ENCODE measurements at places on chromosomes 3 and 15.

DNA sequence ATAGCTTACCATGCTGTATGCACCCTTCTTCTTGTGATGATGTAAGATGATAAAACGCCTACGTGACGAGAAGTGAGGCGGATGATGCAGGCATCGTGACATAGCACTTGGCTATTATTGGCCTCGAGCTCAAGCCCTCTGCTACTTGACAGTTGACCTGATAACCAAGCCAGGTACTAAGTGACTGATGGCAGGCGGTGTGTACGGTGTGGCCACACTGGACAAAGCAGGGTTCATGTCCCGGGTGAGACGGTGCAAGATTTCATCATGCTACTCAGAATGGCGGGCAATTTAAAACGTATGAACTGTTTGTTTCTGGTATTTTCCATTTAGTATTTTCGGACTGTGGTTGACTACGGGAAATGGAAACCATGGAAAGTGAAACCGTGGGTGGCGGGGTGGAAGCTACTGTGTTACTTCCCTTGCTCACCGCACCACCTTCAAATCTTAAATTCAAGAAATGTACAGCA lies 57.7 kb downstream of the SLC12A8 start:
- no peak for DNase-seq

- DNase-seq = no peak
Measured at GRCh38 chr3:134279466-134279865, 28.8 kb upstream of the RYK start.

- no peak for DNase-seq
Measured at GRCh38 chr3:120436523-120437050, 14.2 kb downstream of the FSTL1 start.

- DNase-seq = no peak
Measured at GRCh38 chr3:167684388-167684993, 30.7 kb upstream of the WDR49 start.

DNA sequence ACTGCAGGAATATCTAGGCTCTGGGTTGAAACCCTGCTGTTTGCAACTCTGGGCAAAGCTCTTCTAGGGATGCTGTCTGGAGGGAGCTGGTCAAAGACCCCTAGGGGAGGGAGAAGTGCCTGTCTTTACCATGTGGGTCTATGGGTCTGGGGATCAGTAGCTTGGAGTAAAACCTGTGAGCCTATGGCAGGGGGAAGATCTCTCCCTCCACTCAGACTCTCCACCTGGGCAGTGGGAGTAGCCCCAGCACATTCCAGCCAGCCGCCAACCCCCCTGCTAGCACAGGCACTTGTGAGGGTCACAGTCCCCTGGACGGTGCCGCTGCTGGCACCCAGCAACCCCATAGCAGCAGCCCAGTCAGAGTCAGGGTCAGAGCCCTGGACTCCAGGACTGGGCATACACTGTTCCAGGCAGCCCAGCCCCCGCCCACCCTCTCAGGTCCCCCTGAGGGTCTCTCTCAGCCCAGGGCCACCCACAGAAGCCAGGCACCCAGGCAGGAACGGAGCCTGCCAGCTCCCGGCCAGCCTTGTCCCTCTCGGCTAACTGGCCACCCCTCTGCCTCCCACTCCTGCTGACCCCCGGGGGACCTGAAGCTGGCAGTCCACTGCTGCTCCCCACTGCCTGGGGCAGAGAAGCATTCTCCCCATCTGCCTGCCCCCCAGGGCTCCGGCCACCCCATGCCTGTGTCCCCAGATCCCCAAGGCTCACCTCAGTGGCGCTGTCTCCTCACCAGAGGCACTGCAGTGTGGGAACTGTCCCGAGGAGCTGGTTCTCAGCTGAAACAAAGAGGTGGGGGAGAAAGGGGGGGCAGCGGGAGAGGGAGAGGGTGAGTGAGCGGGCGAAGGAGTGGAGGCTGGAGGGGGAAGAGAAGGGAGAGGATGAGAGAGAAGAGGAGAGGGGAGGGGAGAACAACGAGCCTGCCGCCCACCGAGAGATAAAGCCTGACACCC lies 10.8 kb downstream of the GLYCTK start:
- no peak for DNase-seq

- no peak for DNase-seq
Measured at GRCh38 chr15:90572893-90573292, 43.2 kb downstream of the CRTC3 start.

GRCh38 chr15:74384881-74385643 lies 17.6 kb upstream of the CYP11A1 start:
- DNase-seq = no peak

GRCh38 chr3:144242747-144243146 lies 271.1 kb downstream of the DIPK2A start:
- DNase-seq = no peak

DNA sequence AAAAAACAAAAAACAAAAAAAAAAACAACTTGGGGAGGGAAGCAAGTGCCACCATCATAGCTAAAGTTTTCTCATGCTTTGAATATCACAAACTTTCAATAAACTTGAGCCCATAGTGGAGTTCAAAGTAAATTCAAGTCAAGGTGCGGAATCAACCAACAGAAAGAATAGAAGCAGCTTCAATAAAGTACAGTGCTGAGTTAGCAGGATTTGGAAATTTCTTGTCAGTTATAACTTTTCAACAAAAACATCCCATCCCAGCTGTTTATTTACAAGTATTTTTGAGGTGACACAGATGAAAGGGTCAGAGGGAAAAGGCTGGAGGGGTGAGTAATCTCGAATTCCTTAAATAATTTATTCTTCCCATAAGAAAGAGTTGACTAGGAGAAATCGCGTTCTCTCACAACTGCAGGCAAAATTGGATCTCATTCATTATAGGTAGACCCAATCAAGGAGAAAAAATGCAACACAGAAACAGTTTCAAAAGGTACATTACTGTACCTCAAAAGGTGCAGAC lies 477.4 kb upstream of the RASGRP1 start:
- DNase-seq = no peak

- no peak for DNase-seq
Measured at GRCh38 chr3:100087198-100087597, 27.1 kb downstream of the FILIP1L start.

GRCh38 chr3:38460377-38461270 lies 6.9 kb downstream of the ACVR2B start:
- DNase-seq = no peak

DNA sequence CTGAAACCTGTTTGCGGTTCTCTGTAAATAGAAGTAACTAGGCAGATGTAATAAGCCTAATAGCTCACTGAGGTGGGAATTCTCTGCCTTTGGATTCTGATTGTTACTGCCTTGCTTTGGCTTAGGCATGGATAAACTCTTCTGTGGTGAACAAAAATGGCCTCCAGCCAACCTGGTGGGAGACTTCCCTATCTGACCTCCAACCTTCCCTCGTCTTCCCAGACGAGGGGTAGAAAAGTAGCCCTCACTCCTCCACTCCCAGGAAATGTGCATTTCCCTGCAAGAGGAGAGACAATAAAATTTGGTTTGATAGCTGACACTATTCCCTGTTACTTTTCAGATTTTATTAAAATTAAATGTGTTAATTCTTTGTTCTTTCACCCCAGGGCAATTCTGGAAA lies 606 bp upstream of the CD96 start:
- no peak for DNase-seq

GRCh38 chr3:123431007-123431657 lies 17.8 kb downstream of the ADCY5 start:
- no peak for DNase-seq

GRCh38 chr3:161489395-161489794 lies 7.2 kb upstream of the OTOL1 start:
- DNase-seq = no peak

- DNase-seq = no peak
Measured at GRCh38 chr15:91444656-91445055, 344.6 kb downstream of the SV2B start.

DNA sequence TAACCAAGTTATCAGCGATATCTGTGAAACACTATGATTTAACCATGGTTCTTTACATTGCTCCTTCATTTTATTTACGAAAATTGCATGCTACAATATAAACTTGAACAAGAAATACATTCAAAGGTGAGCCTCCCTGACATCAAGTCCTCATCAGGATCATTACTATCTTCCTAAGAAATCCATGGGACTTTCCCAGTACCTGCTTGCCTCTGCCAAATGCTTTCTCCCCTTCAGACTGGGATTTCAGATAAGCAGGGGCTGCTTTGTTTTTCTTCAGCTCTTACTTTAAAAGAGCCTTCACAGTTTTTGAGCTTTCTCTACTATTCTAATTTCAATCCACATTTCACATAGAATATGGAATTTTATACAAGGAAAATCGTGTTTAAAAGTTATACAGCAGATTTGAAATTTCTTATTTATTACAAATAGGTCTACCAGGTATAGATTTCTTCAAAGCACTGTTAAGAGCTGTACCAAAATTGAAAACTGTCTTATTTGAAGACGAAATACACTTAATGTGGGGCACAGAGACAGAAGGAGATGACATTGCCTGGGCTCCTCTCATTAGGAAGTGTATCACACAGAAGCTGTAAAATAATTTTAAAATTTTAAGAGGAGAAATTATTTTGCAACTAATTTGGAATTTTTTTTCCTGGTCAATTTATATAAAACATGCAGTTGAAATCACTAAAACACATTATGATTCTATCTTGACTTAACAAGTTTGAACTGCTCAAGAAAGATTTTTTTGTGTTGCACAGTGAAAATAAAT lies 615.0 kb upstream of the AGTR1 start:
- no peak for DNase-seq

GRCh38 chr15:95693917-95694316 lies 636.6 kb upstream of the NR2F2 start:
- no peak for DNase-seq

GRCh38 chr3:187985647-187986046 lies 168.3 kb upstream of the LPP start:
- no peak for DNase-seq

- DNase-seq = no peak
Measured at GRCh38 chr3:127367593-127367992, 79.7 kb upstream of the PRR20G start.

DNA sequence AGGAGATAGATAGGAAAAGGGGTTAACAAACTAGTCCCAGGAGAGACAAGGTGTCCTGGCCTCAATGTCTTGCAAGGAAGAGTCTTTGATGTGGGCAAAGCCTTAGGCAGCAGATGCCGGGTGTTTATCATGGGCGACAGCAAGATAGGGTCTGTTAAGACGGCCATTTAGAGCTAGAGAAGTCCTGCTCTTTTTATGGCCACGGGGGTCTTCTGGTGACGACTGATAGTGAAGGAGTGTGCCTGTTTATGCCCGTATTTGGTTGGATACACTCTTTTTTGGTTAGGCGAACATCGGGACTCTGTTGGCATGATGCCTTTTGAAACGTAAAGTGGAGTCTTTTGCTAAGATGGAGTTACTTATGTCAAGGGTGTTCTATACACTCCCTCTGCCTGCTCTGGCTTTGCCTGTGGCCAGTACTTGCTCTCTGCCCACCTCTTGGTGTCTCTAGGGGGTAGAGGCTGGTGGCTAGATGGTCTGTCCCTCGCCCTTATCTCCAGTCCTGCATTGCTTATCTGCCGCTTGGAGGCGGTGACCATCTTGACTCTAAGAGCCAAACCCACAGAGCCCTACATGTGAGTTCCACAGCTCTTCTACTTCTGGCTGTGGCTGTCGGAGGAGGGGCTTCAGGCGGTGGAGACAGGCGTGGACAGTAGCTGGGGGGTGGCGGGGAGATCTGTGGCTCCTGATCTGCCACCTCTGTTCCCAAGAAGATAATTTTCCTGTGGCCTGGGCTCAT lies 55.8 kb upstream of the ZBTB38 start:
- no peak for DNase-seq

DNA sequence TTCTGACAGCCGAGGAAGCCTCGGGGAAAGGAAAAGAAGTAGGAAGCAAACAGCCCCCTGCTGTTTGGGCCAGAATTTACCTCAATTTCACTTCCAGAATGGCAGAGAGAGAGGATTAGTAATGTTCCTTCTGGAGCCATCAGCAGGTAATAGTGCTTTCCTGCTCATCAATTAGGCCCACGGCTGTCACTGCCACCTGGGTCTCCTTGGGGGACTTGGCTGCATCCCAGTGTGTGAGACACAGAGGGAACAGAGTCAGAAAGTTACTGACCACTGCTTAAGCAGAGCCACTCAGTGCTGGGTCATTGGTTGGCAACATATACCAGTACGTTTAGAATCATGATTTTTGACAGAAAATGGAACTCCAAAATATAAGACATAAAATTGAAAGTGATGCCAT lies 397.0 kb downstream of the EPHA3 start:
- DNase-seq = no peak
